Left renal cortex interstitium (tissue), 4 donors: ENCODE measurements at places on chromosomes 13 and 19.

- DNase-seq, result no peak
Measured at GRCh38 chr13:45747071-45747470, 45.0 kb downstream of the CBY2 start.

DNA sequence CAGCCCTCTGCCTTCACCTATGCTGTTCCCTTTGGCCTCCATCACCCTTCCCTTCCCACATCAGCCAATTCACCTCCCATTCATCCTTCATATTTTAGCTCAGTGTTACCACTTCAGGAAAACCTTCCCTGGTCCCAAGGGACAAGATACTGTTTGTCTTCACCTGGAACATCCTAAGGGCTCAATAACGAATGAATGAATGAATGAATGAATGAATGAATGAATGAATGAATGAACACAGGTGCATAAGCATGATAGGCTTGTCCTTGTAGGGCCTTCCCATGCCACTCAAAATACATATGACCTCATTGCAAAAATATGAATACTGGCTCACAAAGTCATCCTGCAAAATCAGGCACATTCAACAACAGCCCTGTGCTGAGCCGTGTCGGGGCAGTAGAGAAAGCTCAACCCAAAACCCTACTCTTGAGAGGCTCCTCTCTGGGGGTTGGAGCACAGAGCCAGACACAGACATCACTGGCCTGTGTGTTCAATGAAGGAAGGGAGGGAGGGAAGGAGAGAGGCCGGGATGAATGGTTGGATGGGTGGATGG lies 33.7 kb upstream of the TPM4 start:
- DNase-seq, result no peak

DNA sequence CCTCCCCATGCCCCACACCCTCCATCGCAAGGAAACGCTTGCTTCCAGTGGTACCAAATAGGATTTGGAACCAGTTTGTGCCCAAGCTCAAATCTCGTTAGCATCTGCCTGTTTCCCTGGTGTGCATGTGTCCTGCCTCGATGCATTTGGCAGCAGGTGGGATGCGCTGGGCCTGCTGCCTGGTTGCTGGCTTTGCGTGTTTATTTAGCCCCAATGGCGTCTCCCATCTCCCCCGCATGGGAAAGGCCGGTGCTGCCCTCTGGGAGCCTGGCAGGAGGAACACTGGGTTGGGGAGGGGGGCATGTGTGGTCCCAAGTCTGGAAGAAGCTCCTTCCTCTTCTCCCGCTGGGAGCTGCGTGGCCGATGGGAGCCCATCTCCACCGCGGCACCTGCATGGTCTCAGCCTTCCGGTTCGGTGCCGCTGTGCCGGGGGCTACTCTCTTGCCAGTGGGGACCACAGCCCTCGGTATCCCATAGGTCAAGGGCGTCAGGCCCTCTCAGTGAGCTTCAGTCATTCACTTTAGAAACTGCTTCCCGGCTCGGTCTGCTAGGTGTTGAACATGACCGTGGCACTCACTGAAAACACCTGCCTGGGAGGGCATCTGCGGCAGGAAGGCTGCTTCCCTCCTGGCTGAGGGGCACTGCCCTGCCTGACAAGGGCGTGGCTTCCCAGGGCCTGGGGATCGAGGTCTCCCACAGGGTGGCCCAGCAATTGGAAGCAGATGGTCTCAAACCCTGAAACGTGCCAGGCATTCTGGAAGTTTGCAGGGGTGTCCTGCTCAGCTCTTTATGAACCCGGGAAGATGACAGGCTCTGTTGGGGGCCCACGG lies 11.8 kb upstream of the F7 start:
- no peak for DNase-seq

DNA sequence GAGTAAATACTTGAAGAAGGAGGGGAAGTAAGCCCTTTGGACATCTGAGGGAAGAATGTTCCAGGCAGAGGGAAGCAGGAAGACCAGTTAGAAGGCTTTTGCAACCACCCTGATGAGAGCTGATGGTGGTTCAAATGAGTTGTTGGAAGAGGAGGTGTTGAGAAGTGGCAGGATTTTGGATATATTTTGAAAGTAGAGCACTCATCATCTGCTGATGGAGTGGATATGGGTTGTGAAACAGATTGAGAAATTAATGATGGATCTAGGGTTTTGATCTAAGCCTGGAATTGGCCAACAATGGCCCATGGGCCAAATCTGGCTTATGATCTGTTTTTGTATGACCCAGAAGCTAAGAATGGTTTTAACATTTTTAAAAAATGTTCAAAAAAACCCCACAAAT lies 230.7 kb downstream of the NDFIP2 start:
- DNase-seq, result no peak

DNA sequence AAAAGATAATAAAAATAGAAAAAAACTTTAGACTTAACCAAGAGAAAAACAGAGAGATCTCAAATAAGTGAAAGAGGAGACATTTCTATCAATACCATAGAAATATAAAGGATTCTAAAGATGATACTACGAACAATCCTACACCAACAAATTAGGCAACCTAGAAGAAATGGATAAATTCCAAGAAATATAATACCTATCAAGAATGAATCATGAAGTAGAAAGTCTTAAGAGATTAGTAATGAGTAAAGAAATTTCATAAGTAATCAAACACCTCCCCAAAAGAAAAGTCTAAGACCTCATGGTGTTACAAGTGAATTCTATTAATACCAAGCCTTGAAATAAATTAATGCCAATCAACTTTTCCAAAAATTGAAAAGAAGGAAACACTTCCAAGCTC lies 1584.5 kb upstream of the MIR17HG start:
- DNase-seq, result no peak

DNA sequence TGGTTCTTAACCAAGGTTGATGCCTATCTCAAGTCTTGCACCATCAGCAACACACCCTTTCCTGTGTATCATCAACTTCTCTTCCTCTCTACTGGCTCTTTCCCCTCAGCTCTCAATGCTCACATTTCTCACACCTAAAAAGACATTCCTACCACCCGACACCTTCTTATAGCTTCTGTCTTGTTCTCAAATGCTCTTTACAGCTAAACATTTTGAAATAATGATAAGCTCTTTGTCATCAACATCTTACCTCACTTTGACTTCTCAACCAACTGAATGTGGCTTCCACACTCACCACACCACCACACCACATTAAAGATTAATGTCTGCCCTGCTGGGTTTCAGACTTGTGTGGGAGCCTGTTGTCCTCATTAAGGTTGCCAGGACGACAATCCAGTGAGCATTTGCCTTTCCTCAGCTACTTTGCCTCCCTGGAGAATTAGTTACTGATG lies 67.8 kb downstream of the RXFP2 start:
- DNase-seq, result no peak

DNA sequence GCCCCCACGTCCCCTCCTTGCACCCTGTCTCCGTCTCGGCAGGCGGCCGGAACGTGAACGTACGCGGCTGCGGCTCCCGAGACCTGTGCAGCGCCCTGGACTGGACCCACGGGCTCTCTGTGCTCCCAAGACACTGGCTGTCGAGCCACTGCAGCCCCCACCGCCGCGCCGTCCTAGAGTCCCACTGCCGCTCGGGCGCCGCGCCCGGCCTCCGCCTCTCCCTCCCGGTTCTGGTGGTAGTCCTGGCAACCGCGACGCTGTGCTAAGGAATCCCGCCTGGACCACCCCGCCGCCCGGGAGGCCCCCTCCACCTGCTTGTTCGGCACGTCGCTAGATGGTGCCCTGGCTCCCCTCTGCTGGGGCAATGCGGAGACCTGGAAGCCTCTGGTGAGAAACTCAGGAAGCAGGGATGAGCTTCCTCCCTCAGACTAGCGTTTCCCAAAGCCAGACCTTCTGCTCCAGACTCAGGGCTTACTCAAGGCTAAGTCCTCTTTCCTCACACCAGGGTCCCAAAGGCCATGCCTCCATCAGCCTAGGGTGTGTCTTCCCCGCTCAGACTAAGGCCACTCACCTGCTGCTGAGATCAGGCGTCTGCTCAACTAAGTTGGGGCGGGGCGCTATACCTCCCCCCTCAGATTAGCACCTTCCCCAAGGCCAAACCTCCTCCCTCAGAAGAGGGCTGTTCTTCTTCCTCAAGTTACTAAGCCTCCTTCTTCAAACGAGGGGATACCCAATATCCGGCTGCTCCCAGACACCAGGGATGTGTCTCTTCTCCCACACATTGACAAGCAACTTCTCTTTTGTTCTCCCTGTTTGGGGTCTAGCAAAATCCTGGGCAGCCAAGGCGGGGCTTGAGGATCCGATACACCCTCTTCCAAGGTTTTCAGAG lies 16.1 kb upstream of the IRGC start:
- DNase-seq, result no peak

GRCh38 chr13:94520001-94520400 lies 40.5 kb upstream of the DCT start:
- DNase-seq, result no peak

- no peak for DNase-seq
Measured at GRCh38 chr13:106276876-106277275, 258.6 kb downstream of the EFNB2 start.

- DNase-seq, result no peak
Measured at GRCh38 chr13:74969419-74969818, 512.5 kb downstream of the TBC1D4 start.

GRCh38 chr19:8146877-8147581 lies 2.4 kb downstream of the FBN3 start:
- no peak for DNase-seq

DNA sequence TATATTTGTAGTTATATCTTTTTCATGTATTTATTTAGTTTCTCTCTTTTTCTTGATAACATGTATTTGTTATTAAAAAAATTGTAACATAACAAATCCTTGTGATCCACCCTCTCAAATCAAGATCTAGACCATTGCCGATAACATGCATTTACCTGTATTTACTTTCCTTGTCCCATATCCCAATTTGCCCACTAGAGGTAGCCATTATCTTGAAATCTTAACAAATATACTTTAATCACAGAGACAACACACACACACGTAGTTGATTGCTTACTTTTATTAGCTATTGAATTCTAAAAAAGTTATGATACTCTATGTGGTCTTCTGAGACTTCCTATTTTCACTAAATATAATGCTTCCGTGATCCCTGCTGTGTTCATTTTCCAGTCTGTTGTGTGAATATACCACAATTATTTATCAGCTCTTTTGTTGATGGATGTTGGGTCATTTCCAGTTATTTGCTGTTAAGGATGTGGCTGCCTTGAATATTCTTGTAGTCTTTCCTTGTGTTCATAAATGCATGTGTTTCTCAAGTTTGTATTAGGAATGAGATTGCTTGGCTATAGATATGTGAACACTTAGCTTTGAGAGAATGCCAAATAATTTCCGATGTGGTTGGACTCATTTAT lies 31.3 kb upstream of the ZMYM2 start:
- no peak for DNase-seq

DNA sequence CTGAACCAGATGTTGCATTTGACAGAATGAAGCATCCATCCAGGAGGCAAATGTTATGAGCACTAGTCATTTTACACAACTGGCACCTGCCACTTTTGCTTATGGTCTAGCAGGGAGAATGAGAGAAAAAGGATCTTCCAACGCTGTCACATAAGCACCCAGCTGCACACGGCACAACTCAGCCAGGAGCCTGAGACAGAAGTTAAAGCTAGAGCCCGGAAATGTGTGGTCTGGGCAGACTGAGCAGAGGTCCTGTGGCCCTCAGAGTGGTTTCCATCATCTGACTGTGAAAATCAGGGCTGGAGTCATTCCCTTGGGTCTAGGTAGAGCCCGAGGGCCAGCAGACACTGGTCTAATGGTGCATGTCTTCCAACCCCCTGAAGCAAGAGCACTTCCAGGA lies 78.4 kb upstream of the XPO4 start:
- DNase-seq, result no peak

DNA sequence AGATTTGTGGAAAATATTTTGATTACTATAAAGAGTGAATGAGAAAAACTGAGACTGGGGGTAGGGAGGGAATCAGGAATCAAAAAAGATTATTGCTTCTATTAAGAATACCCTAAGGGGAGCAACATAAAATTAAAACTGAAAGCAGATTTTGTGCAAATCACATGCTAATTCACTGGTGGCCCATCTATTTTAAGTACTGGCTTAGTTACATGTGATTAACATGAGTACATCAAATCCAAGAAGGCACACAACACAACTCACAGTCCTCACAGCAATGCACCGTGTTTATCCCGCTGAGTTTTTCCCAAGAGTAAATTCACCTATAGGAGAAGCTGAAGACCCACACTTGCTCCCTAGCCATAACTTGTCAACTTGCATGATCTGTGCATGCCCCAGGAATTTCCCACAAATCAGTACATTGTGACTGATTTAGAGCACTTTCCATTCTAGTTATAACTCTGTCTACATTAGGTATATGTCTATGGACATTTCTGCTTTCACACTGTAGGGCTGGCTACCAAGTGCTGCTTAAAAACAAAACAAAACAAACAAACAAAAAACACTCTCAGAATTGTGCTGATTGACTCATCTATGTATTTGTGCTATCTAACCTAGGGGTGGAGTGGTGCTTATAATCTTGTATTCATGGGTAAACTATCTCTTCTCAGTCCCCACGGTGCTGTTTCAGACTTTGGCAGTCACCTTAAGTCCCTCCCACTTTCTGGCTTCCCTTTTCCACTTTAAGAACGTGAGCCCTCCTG lies 24.3 kb downstream of the AMER2 start:
- DNase-seq, result no peak

DNA sequence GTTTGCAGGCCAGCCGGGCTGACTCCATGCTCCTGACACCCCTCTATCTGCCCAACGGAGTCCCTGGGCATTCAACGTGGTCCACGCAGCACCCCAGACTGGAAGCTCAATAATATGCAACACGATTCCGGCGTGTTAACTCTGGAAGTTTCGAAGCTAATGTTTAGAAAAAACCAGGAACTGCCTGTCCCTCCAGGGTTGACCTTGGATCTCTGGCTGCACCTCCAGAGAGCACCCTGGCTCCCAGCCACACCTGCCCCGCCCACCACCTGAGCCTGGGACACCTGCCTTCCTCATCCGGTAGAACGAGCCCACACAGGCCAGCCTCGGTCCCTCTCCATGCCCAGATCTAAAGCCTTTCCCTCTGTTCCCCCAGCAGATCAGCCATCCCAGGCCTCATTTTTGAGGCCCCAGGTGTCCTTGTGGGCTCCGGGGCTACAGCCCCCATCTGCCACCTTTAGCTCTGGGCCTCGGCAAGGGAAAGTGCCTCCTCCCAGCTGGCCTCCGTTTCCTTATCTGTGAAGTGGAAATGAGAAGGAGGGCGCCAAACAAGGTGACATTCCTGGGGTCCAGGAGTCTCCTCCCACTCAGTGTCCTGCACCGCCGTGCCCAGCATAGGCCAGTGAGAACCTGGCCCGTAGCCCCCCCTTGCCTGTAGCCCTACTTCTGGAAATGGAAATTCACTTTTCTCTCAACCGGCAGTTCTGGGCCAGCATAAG lies 38.7 kb downstream of the KLF2 start:
- no peak for DNase-seq

DNA sequence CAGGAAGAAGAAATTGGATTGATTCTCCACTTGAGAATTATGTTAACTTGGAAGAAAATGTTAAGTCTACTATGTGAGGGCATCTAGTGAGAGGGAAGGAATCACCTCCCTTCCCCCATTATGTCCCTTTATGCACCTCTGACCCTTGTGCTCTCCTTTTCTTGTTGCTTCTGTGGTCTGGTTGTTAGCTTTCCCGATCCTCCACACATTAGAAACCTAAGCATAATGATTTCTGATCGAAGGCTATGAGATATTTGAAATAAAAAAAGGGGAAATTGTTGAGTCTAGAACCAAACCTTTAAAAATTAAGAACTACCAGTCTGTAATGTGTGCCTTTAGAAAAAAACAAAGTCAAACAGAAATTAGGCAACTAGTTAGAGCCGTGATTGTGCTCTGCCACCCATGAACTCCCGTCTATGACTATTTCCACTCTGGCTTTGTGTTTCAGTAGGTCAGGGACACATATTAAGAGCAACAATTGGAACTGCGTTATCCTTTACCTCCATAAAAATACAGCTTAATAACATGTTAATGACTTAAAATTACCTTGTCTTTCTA lies 463 bp upstream of the GPC6 start:
- no peak for DNase-seq
